Natural killer cell (primary cell): ENCODE measurements at places on chromosomes 12 and 14. TPM values are rescaled to one million over a fixed set of nuclear protein-coding genes. Genes with fewer than 3 reads are reported as not detected.
A peak's percentile ranks its signal among the peaks of the same experiment; 100 is the strongest.

- H3K27me3 ChIP-seq = peaks cover 27% of the 10 kb centered on the region
- no peak overlapping the region for H3K27ac ChIP-seq
- no peaks in the 10 kb centered on the region for H3K36me3 ChIP-seq
- DNase-seq = peak; percentile 54
- peaks cover 13% of the 10 kb centered on the region for H3K4me1 ChIP-seq
- no peak overlapping the region for H3K4me3 ChIP-seq
These were observed 5.4 kb downstream of the C1QL4 start for GRCh38 chr12:49331380-49332222.

TESPA1 gene
- total RNA-seq = 39.9 TPM

DNA sequence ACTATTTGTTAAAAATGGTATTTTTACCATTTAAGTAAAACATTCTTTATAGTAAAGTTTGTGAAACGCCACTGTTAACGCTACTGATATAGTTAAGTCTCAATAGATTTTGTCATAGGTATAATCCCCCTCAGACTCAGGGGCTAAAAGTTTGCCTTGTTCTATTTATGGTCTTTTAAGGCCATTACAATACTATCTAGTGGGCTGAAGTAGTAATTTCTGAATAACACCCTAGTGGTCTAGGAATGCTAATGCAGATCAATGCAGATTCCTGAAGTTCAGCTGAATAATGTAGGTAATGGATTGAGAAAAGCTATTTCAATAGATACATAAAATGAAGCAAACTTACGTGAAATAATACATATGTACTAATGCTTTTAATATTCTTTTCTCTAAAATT, 989.3 kb upstream of the NOVA1 start:
- no peaks in the 10 kb centered on the region for H3K27me3 ChIP-seq
- no peak overlapping the region for H3K27ac ChIP-seq
- H3K36me3 ChIP-seq = no peaks in the 10 kb centered on the region
- no peak for DNase-seq
- no peak overlapping the region for H3K4me3 ChIP-seq
- H3K4me1 ChIP-seq = no peaks in the 10 kb centered on the region

DNA sequence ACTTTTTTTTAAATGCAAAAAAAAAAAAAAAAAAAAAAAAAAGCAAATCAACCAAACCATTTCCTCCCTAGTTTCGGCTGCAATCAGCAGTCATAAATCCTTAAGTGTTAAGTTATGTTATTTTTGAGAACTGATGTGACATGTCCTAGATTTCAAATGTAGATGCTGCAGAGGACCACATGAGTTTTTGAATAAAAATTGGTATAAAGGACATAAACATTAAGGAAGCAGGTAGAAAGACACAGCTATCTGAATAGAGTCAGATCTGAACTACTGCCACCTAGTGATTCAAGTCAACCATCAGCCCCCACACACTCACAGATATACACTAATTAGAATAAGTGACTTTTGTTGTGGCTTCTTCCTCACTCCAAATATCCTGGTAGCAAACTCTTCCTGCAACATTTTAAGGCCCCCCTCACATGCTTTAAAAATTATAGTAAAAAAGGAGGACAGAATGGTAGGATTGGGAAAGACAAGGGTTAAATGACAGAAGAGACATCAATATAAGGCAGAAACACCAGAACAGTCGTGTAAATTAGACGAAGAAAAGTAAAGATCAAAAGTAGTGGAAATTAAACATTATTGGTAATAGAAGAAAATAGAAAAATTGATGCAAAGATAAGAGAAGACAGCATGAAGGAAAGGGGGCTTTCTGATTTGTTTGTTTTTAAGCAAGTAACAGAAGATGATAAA, 394.5 kb upstream of the ATP2B1 start:
- H3K4me1 ChIP-seq = no peaks in the 10 kb centered on the region
- no peaks in the 10 kb centered on the region for H3K27me3 ChIP-seq
- H3K4me3 ChIP-seq = no peak overlapping the region
- H3K27ac ChIP-seq = no peak overlapping the region
- DNase-seq = no peak

MCRS1 gene
- total RNA-seq = 96.5 TPM

DNA sequence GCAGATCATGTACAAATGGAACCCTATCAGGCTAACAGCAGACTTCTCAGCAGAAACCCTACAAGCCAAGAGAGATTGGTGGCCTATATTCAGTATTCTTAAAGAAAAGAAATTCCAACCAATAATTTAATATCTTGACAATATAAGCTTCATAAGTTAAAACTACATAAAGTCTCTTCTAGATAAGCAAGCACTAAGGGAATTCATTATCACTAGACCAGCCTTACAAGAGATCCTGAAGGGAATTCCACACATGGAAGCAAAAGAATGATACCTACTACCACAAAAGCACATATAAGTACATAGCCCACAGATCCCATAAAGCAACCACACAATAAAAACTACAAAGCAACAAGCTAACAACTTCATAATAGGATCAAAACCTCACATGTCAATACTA, 60.4 kb upstream of the SCAF11 start:
- H3K27me3 ChIP-seq = no peaks in the 10 kb centered on the region
- H3K36me3 ChIP-seq = no peaks in the 10 kb centered on the region
- H3K27ac ChIP-seq = no peak overlapping the region
- DNase-seq = no peak
- H3K4me1 ChIP-seq = no peaks in the 10 kb centered on the region
- H3K4me3 ChIP-seq = no peak overlapping the region

DNA sequence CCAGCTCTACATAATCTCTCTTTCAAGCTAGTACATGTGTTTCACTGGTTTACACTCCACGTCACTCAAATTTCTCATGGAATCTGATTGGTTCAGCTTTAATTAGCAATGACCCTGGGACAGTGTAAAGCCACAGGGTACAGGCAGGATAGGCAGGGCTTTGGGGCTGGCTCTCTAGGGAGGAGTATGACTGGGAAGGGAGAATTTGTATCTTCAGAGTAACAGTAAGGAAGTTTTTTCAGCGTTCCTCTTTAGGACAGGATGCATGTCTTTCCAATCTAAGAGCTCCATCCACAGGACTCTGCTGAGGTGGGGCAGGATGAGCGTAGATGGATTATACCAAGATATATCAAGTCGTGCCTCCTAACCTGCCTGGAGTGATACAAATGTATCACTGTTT, 112.0 kb upstream of the CLEC14A start:
- H3K4me3 ChIP-seq = no peak overlapping the region
- no peak for DNase-seq
- H3K4me1 ChIP-seq = no peaks in the 10 kb centered on the region
- H3K27me3 ChIP-seq = no peaks in the 10 kb centered on the region

GRCh38 chr14:103868242-103868897, 21.0 kb upstream of the PPP1R13B start:
- no peaks in the 10 kb centered on the region for H3K36me3 ChIP-seq
- H3K4me1 ChIP-seq = peaks cover 16% of the 10 kb centered on the region
- H3K4me3 ChIP-seq = no peak overlapping the region
- H3K27me3 ChIP-seq = no peaks in the 10 kb centered on the region
- no peak overlapping the region for H3K27ac ChIP-seq
- DNase-seq = no peak

ERGIC2 gene
- total RNA-seq = 28.7 TPM

DNA sequence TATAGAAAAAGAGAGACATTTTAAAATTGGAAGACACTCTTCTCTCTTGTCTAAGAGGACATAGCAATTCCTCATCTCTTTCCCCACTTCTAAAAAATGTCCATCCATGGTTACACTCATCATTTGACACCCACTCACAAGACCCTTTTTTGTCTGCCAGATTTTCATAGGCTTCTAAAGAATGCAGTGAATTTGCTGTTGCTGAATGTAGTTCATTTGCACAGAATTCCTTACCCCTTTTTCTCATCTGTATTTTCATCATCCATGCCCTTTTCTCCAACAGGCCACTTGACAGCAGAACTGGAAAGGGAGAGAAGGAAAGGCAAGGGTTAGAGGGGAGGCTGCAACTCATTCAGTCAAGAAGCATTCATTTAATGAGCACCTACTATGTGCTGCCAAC, 128.0 kb downstream of the NUAK1 start:
- no peak for DNase-seq
- H3K4me3 ChIP-seq = no peak overlapping the region
- H3K27ac ChIP-seq = no peak overlapping the region
- no peaks in the 10 kb centered on the region for H3K4me1 ChIP-seq

PIANP gene
- total RNA-seq = not detected

DNA sequence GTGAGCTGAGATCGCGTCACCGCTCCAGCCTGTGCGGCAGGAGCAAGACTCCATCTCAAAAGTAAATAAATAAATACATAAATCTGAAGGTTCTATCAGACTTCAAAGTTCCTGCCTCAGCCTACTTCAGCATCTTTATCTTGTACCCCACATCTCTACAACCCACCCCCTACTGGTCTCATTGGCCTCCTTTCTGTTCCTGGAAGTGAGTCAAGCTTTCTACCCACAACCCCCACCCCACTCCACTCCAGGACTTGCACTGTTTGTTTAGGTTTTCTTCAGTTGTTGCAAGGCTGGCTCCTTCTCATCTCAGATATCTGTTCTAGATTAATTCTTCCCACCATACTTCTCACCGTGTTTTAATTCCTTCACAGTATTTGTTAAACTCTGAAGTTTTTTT, 714 bp upstream of the PSMC6 start:
- no peak for DNase-seq
- H3K27me3 ChIP-seq = no peaks in the 10 kb centered on the region
- peak overlapping the region; percentile 94 for H3K27ac ChIP-seq
- peaks cover 20% of the 10 kb centered on the region for H3K36me3 ChIP-seq
- peaks cover 10% of the 10 kb centered on the region for H3K4me1 ChIP-seq

SETD3 gene
- total RNA-seq = 111 TPM

GRCh38 chr14:105199093-105199492, 18.0 kb upstream of the NUDT14 start:
- DNase-seq = no peak
- H3K27me3 ChIP-seq = peaks cover 37% of the 10 kb centered on the region
- H3K4me3 ChIP-seq = no peak overlapping the region
- no peak overlapping the region for H3K27ac ChIP-seq
